DMS79 (cell line): ENCODE measurements at places on chromosomes 11 and 22.

- no peak for DNase-seq
Measured at GRCh38 chr11:20084921-20085814, 75.1 kb downstream of the DBX1 start.

GRCh38 chr11:2166091-2166851, 5.3 kb upstream of the INS start:
- no peak for DNase-seq

- no peak for DNase-seq
Measured at GRCh38 chr11:57530215-57530595, 349 bp downstream of the TIMM10 start.

DNA sequence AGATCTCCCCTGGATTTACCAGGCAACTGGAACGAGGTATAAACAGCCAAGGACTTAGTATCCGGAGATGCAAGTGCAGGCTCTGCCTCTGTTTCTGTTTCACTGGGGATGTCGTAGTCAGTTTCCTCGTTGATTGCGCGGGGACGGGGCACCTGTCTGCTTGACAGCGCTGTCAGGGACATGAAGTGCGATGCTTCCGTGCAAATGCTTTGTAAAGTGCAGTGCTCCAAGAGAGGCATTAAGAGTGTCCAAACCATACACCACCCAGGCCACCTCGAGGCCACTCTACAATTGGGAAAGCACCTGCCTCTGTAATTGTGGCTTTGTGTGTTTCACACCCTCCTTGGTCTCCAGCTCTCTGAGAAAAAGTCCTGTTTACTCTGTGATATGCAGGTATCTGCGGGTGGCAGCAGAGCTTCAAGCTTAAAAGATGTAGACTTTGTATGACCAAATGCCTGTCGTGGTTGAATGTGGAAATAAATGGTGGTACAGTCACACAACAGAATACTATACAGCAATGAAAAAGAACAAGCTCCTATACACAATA, 18.6 kb upstream of the CD5 start:
- peak; percentile 9 for DNase-seq

DNA sequence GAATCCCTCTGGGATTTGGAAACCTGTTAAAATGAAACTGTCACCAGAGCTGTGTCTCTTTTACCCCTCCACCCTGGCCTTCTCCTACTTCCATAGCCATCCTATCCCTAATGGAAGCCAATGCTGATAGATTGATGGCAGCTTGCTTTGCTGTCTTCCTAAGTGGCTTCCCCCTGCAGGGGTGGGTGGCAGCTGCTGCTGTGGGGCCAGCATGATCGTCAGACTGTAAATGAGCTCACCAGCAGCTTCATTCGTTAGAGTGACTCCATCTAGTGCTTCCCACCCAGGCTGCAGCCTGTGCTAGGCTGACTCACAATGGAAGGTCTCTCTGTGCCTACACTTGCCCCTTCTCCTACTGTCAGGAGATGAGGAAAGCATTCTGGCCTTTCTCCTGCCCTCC, 311.0 kb downstream of the BUD13 start:
- DNase-seq: no peak

- DNase-seq: no peak
Measured at GRCh38 chr22:27986937-27987336, 67.9 kb upstream of the PITPNB start.

DNA sequence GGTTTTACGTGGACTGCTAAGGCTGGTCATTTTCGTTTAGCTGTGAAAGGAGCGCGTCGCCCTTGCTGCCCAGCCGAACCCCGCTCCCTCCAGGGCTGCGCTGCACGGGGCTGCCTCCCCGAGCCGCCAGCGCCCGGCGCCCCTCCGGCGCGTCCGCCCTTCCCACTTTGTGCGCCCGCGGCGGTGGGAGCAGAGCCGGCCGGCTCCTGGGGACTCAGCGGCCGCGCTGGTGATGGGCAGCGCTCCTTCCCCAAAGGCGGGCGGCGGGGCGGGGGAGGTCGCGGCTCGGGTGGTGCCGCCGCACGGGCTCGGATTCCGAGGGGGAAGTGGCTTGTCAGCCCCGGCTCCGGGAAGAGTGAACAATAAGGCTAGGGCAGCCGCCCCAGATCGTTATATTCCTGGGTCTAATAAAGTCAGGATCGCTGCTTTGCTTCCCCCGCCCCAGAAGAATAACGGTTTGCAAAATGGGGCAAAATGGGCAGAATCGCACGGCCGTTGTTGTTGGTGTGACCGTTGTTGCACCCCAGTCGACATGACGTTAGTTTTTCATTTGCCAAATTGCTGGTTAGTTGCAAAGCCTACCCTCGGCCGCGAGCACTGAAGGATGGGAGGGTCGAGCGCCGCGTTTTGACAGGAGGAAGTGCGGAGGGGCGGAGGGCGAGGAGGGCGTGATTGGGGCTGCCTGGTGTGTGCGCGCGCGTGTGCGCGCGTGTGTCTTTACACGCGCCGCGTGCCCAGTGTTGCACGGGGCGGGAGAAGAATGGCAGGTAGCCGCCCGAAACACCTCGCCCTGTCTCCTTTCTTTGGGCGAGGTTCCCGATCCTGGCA, 745 bp downstream of the NCAM1 start:
- DNase-seq: peak; percentile 43

DNA sequence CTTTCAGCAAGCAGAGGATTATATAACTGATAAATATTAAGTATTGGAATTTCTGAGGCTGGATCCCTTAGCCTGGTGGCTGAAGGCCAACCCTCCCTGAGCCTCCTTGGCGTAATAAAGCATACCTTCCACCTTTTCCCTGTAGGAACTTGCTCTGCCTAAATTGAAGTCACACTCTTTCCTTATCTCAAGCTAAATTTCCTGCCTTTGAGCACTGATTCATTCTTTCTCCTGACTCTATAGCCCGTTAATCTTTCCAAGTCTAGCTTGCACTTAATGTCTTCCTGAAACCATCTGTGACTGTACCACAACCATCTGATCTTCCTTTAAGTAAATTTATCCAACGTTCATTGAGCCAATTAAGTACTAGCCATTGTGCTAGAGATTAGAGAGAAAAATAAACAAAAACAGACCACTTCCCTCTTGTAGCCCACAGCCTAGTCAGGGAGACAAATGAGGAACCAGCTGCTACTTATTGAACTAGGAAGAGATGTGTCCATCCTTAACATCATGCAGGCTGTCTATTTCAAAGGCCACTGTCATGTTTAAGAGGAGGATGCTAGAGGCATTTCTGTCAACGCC, 62.9 kb downstream of the GRK3 start:
- DNase-seq: no peak

DNA sequence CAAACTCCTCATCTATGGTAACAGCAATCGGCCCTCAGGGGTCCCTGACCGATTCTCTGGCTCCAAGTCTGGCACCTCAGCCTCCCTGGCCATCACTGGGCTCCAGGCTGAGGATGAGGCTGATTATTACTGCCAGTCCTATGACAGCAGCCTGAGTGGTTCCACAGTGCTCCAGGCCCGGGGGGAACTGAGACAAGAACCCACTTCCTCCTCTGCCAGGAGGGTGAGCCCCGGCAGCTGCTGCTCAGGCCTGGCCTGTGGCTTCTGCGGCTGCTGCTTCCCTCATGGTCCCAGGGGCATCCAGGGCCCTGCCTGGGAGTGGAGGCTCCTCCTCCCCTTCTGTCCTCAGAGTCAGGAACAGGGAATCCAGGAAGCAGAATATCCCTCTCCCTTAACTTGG, 98.4 kb downstream of the ZNF280B start:
- no peak for DNase-seq

DNA sequence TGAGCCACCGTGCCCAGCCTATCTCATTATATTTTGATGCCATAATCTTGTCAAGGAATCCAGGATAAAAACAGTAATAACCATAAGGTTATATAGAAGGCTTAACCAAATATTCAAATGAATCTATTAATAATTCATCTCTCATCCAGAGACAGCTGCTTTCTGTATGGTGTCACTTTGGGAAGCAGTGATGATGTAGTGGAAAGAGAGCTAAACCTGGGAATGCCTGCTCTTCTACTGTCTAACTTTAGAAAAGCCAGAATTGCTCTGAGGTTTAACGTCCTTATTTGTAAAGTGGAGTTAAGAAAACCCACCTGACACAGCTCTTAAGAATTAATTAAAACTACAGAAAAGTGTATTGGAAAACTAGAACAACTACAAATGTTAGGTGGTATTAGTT, 29.3 kb upstream of the OR10D3 start:
- DNase-seq: no peak

DNA sequence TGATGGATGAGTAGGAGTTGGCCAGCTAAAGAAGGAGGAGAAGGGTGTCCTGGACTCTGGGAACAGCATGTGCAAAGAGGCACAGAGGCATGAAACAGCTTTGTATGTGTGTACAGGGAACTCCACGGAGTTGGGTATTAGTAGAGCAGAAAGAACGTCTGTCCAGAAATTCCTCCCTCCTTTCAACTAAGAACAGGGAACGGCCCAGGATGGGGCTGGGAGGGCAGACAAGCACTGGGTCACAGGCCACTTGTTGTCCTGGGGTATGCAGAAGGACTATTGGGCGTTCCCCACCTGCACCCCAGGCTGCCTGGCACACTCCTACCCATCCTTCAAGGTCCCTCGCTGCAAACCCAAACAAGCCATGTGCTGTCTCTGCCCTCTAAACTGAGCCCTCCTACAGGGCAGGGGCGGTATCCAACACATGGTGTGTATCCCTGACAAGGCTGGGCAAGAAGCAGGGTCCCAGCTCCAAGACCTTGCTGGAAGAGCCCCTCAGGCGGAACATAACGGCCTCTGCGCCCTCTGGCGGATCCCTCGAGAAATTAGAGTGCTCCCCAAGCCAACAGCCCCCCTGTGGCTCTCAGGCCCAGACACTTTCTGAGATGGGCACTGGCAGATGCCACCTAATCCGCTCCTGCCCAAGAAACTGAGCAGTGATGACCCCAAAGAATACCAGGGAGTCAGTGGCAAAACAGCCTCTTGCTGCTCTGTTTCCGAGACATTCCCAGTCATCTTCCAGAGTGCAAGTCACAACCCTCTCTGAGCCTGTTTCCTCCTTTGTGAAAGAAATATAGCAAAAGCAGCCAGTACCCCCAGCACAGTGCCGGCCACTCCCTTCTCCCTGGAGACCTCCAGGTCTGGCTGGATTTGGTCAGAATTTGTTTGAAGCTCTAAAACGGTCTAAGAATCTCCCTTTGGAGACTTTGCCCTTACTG, 1.6 kb upstream of the ELFN2 start:
- DNase-seq: no peak

DNA sequence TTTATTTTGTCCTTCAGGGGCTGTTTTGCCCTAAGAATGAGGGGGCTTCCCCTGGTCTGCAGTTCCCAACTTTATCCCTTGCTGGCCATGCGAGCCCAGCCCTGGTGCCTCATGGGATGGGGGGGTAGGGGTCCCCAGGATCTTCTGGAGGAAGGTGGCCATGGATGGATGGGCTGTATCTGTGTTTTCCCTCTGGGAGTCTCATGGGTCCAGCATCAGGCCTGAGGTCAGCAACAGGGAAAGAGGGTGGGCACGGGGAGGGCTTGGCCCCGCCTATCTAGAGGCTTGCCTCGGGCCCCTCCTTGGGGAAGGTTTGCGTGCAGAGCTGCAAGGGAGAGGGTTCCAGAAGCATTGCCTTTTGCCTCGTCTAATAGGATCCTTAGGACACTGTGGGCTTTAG, 10.8 kb upstream of the ADORA2A start:
- DNase-seq: no peak

DNA sequence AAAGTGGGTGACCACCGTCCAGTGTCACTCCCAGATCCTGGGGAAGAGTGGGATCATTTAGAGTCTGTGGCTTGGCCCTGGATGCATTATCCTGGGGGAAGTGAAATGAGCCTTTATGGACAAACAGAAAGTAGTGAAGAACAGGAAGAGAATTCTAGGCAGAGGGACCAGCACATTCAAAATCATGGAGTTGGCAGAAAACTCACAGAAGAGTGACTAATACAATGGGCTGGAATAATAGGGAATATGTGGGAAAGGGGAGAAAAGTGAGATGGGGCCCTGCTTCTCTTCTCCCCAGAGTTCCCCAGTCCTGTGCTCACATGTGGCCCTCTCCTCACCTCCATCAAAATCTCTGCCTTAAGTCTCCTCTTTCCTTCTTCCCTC, 84.3 kb downstream of the CCDC81 start:
- DNase-seq: no peak

GRCh38 chr11:72313912-72314598, 70.1 kb upstream of the PHOX2A start:
- no peak for DNase-seq

GRCh38 chr22:23518376-23519187, 61.5 kb downstream of the IGLL1 start:
- no peak for DNase-seq

GRCh38 chr22:45163099-45163450, 650 bp upstream of the NUP50 start:
- no peak for DNase-seq

- no peak for DNase-seq
Measured at GRCh38 chr11:116504541-116505297, 268.1 kb downstream of the BUD13 start.

DNA sequence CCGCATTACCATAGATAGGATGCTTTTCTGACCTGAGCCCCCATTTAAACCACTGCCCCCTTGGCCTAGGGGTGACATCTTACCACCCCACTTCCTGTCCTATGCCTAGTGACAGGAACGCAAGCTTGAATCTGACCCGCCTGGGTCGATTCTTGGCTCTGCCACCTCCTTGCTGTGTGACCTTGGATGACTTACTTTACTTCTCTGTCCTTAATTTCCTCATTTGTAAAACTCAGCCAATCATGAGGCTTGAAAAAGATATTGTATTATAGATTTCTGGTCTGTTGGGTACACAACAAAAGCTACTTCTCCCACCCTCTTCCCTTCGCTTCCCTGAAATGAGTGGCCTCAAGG, 39.2 kb upstream of the CDON start:
- no peak for DNase-seq

DNA sequence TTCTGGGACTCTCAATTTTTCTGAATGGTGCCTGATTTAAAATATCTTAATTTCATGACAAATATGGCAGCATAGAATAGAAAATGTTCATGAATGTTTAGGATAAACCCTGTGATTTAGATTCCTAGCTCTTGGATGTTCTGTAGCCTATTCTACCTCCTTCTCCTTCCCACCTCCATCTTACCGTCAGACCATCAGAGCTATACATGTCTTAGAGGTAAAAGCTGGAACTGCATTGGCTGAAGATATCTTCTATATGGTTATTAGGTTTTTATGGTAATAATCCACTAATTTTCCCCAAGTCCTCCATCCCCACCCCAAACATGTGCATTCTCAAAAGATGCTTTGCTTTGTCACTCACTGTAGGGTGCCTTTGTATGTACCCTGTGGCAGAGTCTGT, 46.9 kb upstream of the CSTF3 start:
- no peak for DNase-seq

DNA sequence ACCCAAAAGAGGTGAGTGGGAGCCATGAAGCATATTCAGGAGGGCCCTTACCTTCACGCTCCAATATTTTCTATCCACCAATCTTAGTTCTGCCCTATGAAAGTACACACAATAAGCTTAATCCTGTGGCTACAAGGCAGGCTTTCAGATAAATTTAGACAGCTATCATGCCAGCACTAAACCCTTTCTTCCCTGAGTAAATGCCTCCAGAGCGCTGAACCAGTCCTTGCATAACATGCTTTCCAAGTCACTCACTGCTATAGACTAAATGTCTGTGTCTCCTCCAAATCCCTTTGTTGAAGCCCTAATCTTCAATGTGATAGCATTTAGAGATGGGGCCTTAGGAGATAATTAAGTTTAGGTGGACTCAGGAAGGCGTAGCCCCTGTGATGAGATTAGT, 50.3 kb upstream of the FIBIN start:
- no peak for DNase-seq
